ENCODE measurements at places on chromosomes 7 and 10.

GRCh38 chr10:123860209-123860608 lies 31.4 kb downstream of the CPXM2 start:
- DNase-seq, result no peak
- peaks cover 21% of the 10 kb centered on the region for H3K4me1 ChIP-seq
- no peaks in the 10 kb centered on the region for H3K27me3 ChIP-seq
- H3K27ac ChIP-seq, result no peak overlapping the region
- no peaks in the 10 kb centered on the region for H3K36me3 ChIP-seq
- H3K4me3 ChIP-seq, result no peak overlapping the region

- peaks cover 19% of the 10 kb centered on the region for H3K4me1 ChIP-seq
- H3K27me3 ChIP-seq, result no peaks in the 10 kb centered on the region
- no peaks in the 10 kb centered on the region for H3K36me3 ChIP-seq
- DNase-seq, result no peak
Observed at GRCh38 chr10:49152663-49153062, 18.8 kb upstream of the FAM170B start.

DNA sequence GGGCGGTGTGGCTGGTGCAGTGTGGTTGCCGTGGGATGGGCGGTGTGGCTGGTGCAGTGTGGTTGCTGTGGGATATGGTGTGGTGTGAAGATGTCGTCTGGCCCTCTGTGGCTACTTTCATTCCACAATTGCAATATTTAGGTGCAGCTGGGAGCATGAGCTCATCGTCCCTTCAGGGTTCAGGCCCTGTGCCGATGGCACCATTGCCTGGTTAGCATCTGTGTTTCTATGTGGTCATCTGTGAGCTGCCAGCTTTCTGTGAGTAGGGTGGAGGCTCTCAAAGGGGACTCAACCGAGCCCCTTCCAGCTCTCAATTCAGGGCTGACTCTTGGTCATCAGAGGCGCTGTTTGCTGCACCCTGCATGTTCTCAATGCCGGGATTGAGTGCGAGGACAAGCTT lies 3.6 kb downstream of the ADGRA1 start:
- peaks cover 66% of the 10 kb centered on the region for H3K27me3 ChIP-seq
- H3K4me1 ChIP-seq, result no peaks in the 10 kb centered on the region
- DNase-seq, result no peak
- H3K4me3 ChIP-seq, result no peak overlapping the region
- no peaks in the 10 kb centered on the region for H3K36me3 ChIP-seq

DNA sequence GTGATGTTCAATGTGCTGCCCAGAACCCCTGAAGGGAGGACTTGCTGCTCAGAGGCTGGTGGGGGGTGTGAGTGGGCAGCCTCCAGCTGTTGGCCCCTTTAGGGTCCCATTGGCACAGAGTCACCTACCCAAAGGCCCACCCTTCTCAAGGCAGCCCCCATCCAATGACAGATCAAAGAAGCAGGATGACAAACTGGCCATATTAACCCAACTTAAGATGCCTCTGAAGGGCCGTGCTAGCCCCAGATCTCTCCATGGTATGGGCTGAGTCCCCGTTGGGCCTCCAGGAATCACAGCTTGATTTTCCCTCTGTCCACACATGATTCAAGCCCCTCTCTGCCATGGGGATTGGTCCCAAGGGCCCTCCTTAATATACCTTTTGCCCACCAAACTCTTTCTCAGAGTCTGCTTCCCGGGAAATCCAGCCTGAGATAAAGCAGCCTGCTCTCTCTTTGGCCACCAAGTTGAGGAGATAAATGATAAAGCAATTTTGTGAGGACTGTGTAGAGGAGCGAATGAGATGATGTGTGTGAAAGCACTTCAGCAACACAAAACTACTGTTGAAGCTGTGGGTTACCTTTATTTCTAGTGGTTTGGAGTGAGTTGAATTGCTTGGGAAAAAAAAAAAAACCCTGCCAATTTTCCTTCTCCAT lies 38.2 kb upstream of the C10orf71 start:
- DNase-seq, result no peak
- no peak overlapping the region for H3K27ac ChIP-seq
- no peak overlapping the region for H3K4me3 ChIP-seq
- H3K4me1 ChIP-seq, result no peaks in the 10 kb centered on the region
- H3K27me3 ChIP-seq, result peaks cover 27% of the 10 kb centered on the region

DNA sequence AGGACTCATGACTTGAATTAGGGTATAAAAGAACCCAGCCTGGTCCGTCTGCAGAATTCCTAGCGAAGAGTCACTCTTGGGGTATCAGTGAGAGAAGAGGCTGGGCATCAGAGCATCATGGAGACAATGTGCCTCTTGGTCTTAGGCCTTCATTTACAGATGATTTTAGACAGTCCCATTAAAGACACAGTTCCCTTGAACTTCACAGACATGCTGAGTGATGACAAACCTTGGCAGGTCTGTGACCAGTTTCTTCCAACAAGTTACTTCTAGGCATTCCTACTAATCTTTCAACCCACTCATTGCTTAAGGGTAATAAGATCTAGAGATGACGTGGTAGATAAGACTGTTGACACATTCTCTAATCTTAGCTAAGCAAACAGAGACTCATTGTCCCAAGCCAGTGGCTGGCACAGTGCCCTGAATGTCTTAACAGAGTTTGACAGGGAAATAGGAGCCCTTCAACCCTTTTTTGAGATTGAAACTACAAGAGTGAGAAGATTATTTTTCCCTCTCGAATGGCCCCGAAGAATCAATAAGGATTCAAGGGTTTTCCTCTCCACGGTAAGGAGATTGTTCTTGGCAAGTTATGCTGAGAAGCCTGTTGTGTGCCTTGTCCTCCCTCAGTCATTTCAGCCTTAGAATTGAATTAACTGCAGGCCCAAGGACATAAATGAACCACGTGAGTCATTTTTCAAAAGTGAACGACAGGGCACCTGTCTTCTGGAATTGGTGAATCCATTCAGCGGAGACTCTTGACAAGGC lies 281.1 kb downstream of the CCDC3 start:
- no peaks in the 10 kb centered on the region for H3K36me3 ChIP-seq
- 0 out of 2 replicates have a peak overlapping the region, but pooled peaks have one; percentile 11 for H3K27ac ChIP-seq
- peaks cover 15% of the 10 kb centered on the region for H3K27me3 ChIP-seq
- no peak overlapping the region for H3K4me3 ChIP-seq
- peaks cover 29% of the 10 kb centered on the region for H3K4me1 ChIP-seq

DNA sequence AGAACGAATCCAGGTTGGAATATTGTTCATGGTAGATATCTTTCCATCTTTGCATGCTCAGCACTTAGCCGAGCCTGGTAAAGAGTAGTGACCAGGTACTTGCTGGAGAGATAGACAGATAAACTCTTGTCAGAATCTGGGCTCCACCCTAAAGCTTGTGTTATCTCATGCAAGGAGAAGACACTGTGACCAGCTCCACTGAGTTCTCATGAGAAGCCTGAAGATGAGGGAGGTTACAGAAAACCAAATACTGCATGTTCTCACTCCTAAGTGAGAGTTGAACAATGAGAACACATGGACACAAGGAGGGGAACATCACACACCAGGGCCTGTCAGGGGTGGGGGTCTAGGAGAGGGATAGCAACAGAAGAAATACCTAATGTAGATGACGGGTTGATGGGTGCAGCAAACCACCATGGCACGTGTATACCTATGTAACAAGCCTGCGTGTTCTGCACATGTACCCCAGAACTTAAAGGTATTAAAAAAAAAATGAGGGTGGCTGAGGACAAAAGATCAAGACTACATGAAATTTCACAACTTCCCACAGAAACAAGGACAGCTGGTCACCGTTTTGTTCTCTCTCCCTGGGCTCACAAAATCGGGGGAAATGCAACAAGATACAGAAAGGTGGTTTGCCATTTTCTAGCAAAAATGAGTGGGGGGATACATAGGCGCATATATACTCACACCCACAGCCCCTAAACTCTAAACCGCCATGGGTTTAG lies 17.4 kb downstream of the DLG5 start:
- H3K4me3 ChIP-seq, result no peak overlapping the region
- H3K36me3 ChIP-seq, result no peaks in the 10 kb centered on the region
- H3K4me1 ChIP-seq, result peaks cover 13% of the 10 kb centered on the region
- H3K27me3 ChIP-seq, result no peaks in the 10 kb centered on the region
- peak overlapping the region; percentile 24 for H3K27ac ChIP-seq

GRCh38 chr10:42885491-42886270 lies 103.1 kb downstream of the BMS1 start:
- no peak overlapping the region for H3K27ac ChIP-seq
- no peaks in the 10 kb centered on the region for H3K4me1 ChIP-seq
- no peak for DNase-seq
- no peak overlapping the region for H3K4me3 ChIP-seq
- no peaks in the 10 kb centered on the region for H3K27me3 ChIP-seq

DNA sequence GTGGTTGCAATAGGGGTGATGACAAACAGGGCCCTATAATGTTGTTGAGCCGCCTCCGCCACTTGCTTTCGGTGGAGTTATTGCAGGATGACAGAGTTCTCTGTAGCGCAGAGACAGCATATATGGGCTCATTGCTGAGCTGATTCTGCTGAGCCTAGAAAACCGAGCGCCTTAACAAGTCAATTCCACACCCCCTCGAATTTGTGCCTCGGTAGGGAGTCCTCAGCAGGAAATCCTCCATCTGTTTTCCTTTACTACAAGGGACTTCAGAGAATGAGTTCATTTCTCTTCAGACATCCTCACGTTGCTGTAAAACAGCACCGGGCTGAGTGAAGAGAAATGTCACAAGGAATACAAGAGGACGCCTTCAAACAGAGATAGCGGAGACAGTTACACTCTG lies 90.7 kb upstream of the KIAA1217 start:
- H3K4me3 ChIP-seq, result no peak overlapping the region
- no peaks in the 10 kb centered on the region for H3K27me3 ChIP-seq
- no peaks in the 10 kb centered on the region for H3K36me3 ChIP-seq
- H3K4me1 ChIP-seq, result no peaks in the 10 kb centered on the region
- H3K27ac ChIP-seq, result no peak overlapping the region

DNA sequence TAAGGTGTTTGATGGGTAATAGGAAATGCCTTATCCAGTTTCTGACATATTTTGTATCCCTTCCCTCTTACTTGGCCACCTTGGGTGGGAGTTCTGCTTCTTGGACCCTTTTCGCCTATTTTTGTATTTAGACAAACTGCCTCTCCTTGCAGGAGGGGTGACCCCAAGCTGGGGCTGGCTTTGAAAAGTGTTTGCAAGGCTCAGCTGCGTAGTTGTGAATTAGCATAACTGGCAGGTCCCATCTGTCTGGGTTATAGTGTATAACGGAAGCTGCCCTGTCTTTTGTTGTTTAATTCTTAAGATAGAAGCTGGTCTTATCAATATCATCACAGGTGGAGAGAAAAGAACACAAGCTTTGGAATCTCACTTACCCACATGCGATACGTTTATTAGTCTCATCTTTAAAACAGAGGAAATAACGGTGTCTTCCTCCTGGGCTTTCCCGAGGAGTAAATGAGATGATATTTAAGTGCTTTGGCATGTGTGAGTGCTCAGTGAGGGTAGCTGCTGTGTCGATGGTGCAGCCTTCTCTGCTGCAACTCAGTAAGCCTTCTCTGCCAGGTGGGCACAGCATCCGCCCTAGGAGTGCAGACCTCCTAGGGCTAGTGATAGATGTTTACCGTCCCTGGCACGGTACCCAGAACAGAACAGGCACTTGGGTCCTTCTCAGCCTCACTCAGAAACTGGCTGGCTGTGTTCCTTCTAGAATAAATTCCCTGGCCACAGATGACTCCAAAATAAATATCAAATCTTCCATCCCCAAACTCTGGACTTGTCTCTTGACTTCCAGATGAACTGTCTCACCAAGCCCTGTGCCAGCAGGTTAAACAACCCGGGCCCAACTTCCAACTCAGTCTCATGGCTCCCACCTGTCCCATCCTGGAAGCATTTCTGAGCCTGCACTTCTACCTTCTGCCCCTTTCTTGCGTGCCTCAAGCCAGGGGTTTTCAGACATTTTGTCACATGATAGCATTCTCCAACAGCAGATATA lies 227.3 kb downstream of the GFRA1 start:
- H3K27me3 ChIP-seq, result peaks cover 14% of the 10 kb centered on the region
- no peaks in the 10 kb centered on the region for H3K4me1 ChIP-seq
- no peak overlapping the region for H3K4me3 ChIP-seq
- no peaks in the 10 kb centered on the region for H3K36me3 ChIP-seq

- no peaks in the 10 kb centered on the region for H3K27me3 ChIP-seq
- no peaks in the 10 kb centered on the region for H3K4me1 ChIP-seq
- DNase-seq, result peak; percentile 32
- no peak overlapping the region for H3K27ac ChIP-seq
- no peak overlapping the region for H3K4me3 ChIP-seq
- no peaks in the 10 kb centered on the region for H3K36me3 ChIP-seq
Observed at GRCh38 chr7:37510043-37510634, 61.5 kb upstream of the ELMO1 start.

DNA sequence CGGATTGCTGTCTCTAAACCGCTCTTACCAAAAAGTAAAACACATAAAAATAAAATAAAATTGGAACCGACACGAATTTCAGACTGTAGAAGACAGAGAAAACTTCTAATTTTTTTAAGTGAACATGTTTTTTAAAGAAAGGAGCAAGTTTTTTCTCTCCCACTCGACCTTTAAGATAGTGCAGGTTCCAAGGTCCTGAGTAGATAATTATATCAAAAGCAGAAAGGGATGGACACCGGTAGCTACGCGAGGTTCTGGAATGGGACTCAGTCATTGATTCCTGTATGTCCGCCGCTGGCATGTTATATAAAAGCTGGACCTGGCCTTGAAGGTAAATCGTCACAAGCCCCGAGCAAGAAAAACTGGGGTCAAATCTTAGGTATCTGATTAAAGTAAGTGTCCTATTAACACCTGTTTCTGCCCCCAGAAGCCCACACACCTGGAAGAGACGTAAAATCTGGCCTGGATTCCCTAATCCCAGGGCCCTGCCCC lies 462 bp upstream of the CISD1 start:
- no peaks in the 10 kb centered on the region for H3K36me3 ChIP-seq
- H3K27ac ChIP-seq, result peak overlapping the region; percentile 87

GRCh38 chr10:49446031-49446430 lies 50.1 kb upstream of the DRGX start:
- H3K4me3 ChIP-seq, result no peak overlapping the region
- H3K36me3 ChIP-seq, result peaks cover 19% of the 10 kb centered on the region
- no peaks in the 10 kb centered on the region for H3K4me1 ChIP-seq
- DNase-seq, result peak; percentile 49

DNA sequence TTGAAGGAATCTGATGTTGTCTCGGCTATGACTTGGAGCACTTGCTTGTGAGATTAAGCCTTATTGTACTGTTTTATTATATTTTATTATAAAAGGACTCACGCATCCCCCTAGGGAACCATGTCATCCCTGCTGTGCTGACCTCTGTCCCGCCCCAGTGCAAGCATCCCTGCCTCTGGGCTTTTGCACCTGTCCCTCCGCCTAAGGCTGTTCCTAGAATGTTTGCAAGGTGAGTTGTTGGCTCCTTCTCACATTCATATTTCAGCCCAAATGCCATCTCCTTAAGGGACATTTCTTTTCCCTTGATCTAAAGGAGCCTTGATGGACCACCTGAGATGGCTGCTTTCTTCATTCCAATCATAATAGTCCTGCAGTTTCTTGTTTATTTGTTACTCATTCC lies 236.9 kb upstream of the IGFBP3 start:
- no peaks in the 10 kb centered on the region for H3K36me3 ChIP-seq
- peaks cover 25% of the 10 kb centered on the region for H3K4me1 ChIP-seq
- no peaks in the 10 kb centered on the region for H3K27me3 ChIP-seq
- H3K27ac ChIP-seq, result peak overlapping the region; percentile 44
- no peak overlapping the region for H3K4me3 ChIP-seq
- no peak for DNase-seq

GRCh38 chr10:51770709-51771108 lies 71.3 kb upstream of the CSTF2T start:
- H3K27ac ChIP-seq, result no peak overlapping the region
- H3K4me3 ChIP-seq, result no peak overlapping the region
- H3K4me1 ChIP-seq, result peaks cover 32% of the 10 kb centered on the region

Measured in GM23248 (cell line).